ENCODE measurements at places on chromosomes 4 and X. TPM values are rescaled to one million over a fixed set of nuclear protein-coding genes. Genes with fewer than 3 reads are reported as not detected.

DNA sequence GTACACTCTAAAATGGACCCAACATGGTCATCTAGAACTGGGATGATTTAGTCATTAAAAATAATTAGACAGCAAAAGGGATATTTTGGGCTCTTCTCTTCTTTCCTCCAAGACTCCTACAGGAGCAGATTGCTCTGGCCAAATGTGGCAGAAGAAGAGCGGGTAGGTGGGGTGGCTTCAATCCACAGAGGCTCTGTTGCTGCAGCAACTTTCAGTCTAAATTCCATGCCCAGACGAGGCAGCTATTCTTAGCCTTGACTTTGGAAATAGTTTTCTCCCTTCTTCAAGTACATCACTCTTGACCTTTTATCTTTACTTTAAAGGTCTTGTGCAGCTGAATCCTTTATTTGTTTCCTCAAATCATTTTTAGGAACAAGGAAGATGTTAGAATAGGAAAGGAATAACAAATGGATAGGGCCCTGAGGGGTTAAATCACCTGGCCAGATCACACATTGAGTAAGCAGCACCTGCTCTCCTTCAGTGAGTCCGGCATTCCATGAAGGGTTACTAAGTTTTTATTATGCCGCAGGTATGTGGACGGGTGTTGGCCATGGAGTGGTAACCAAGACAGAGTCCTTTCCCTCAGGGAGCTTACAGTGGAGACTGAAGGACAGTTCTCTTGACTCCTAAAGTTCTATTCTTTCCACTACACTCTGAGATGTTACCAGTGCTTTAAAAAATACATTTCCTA is 19.3 kb upstream of the SORBS2 start:
- no peak for DNase-seq

Gene F11
- total RNA-seq = not detected

Gene LEF1
- total RNA-seq = 62.1 TPM

Gene ARR3
- total RNA-seq = not detected

Gene HS3ST1
- total RNA-seq = 0.37 TPM

GRCh38 chr4:4425696-4426095 is 38.8 kb downstream of the NSG1 start:
- no peak for DNase-seq

GRCh38 chrX:149572743-149573142 is 14.5 kb downstream of the MAGEA9B start:
- DNase-seq = no peak

Data from neural crest cell (in vitro differentiated cells).